ENCODE measurements at places on chromosomes 5 and 9. TPM values are rescaled to one million over a fixed set of nuclear protein-coding genes. Genes with fewer than 3 reads are reported as not detected.

- no peak for DNase-seq
Measured at GRCh38 chr5:136034984-136035383, 6.2 kb downstream of the TGFBI start.

GRCh38 chr9:90307167-90307833 lies 335.3 kb downstream of the DIRAS2 start:
- DNase-seq, result no peak

GRCh38 chr5:180394031-180394636 lies 41.0 kb upstream of the GFPT2 start:
- DNase-seq, result no peak

GRCh38 chr5:89450149-89450538 lies 567.2 kb upstream of the MEF2C start:
- DNase-seq, result no peak

- DNase-seq, result no peak
Measured at GRCh38 chr5:154542000-154542399, 64.0 kb upstream of the HAND1 start.

GRCh38 chr9:115883467-115884329 lies 269.9 kb upstream of the PAPPA start:
- DNase-seq, result no peak

DNA sequence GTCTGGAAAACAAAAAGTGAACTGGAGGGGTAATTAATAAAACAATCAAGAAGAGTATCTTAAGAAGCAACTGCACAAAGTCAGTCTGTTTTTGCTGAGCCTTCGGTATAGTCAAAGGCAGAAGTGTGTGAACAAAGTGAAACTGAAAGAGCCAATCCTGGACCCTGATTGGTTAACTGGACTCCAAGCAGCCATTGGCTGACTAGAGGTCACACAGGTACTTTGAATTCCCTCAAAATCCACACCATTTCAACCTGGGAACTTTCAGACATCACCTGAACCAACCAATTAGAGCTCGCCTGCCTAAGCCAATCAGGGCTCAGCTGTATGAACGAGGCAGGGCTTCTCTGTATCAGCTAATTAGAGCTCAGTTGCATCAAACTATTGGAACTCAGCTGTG lies 286.7 kb downstream of the TLE4 start:
- no peak for DNase-seq

DNA sequence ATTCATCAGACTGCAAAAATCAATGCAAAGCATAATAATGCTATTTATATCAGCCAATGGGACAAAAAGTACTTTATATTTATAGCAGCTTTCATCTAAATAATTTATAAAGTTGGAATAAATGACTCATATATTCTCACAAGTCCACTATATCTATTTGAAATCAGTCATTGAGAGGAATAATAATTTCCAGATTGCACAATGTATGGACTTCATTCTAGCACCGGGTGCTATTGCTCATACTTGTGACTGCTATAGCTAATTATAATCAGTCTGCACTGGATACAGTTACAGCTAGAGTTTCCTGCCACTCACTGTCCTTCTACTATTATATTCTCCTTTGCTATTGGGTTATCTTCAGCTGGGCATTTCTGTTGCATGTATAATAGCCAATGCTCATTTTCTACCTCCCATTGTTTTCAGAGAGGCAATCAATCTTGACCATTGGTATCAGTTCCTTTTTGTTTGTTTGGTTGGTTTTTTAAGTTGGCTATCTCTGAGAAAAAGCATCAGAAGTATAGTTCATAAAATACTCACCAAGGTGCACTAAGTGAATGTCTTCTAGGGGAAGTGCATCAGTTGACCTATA lies 1.9 kb downstream of the CDH18 start:
- no peak for DNase-seq

DNA sequence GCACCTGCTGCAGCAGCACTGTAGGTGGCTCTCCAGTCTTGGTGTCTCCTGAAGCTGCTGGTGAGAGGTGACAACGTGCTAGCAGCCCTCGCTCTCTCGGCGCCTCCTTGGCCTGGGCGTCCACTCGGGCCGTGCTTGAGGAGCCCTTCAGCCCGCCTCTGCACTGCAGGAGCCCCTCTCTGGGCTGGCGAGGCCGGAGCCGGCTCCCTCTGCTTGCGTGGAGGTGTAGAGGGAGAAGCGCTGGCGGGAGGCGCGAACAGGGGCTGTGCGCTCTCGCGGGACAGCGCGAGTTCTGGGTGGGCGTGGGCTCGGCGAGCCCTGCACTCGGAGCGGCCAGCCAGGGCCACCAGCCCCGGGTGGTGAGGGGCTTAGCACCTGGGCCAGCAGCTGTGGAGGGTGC lies 62.2 kb upstream of the CNOT6 start:
- no peak for DNase-seq

DNA sequence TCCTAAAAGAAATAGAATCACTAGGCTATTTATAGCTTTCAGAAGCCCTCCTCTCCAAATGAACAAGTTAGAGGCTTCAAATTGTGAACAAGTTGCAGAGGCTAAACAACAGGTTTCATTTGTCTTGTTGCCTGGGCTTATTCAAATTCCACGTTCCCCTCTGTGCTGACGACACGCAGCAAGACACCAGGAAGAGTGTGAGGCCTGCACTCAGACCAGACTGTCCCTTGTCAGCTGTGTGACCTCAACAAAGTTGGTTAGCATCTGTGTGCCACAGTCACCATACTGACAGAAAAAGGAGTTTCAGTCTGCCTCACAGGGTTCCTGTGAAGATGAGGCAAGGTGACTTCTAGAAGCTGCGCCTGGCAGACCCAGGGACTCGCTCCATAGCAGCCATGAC lies 22.1 kb upstream of the GABBR2 start:
- no peak for DNase-seq

GRCh38 chr5:137105351-137106035 lies 393.6 kb downstream of the SPOCK1 start:
- no peak for DNase-seq

GRCh38 chr9:134413890-134414623 lies 87.8 kb downstream of the RXRA start:
- DNase-seq, result no peak

The LCN1 gene
- not detected for total RNA-seq

The CTXN3 gene
- not detected for total RNA-seq

The PTGR1 gene
- total RNA-seq, result 28.5 TPM

The FOXE1 gene
- total RNA-seq, result not detected

The IFNB1 gene
- total RNA-seq, result not detected

The GNAQ gene
- 58.6 TPM for total RNA-seq

The CATSPER3 gene
- total RNA-seq, result not detected

The C1QTNF3 gene
- total RNA-seq, result 1.0 TPM

The GADD45G gene
- 7.0 TPM for total RNA-seq

The SLC22A4 gene
- total RNA-seq, result 0.60 TPM

Data from H1 (cell line).